Glomerular endothelial cell (primary cell): ENCODE measurements at places on chromosomes 12 and 14.

- no peak for DNase-seq
Measured at GRCh38 chr14:56742391-56742878, 67.8 kb downstream of the OTX2 start.

DNA sequence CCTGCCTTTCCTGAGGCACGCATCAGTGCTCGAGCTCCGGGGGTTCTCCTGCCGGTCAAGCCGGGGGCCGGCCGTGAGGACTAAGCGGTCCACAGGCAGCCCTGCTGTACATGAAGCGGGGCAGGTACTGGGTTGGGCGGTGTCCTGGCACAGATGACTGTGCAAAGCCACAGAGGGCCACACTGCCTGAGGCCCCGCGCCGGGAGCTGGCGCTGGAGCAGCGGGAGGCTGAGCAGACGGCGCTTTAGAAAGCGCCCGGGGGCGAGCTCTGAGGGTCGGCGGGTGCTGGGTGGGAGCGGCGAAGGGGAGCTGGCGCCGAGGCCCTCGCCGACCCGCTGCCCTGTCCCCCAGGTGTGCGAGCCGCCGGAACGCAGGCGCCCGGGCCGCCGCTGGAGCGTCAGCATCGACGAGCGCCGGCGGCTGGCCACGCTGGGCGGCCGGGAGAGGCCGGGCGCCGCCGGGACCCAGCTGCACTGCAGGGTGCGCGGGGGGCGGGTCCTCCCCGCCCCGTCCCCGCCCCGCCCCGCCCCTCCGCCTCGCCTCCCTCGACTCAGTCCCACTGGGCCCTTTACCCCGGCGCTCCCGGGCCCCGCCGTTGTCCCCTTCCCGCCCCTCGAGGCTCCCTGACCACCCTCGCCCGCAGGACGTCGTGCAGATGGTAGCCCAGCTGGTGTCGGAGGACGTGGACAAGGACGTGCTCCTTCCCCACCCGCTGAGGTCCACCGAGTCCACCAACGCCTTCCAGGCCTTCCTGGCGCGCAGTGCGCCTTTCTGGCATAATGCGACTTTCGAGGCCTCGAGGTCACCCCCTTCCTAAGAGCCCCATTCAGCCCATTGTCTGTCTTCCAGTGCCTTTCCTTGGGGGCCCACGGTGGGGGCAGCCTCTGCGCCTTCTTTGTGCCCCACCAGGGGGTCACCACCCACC, 8.3 kb upstream of the MTA1 start:
- no peak for DNase-seq

DNA sequence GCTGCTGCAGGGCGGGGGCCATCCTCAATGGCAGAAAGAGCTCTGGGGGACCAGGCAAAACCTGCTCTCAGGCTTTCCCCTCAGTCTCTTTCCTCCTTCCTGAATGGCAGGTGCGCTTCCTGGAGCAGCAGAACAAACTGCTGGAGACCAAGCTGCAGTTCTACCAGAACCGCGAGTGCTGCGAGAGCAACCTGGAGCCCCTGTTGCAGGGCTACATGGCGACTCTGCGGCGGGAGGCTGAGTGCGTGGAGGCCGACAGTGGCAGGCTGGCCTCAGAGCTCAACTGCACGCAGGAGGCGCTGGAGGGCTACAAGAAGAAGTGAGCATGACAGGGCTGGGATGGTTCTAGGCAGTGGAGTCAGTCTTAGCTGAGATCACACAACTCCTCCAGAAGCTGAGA, 22.9 kb upstream of the KRT83 start:
- no peak for DNase-seq

GRCh38 chr12:108424026-108424425, 84.9 kb upstream of the CMKLR1 start:
- no peak for DNase-seq

DNA sequence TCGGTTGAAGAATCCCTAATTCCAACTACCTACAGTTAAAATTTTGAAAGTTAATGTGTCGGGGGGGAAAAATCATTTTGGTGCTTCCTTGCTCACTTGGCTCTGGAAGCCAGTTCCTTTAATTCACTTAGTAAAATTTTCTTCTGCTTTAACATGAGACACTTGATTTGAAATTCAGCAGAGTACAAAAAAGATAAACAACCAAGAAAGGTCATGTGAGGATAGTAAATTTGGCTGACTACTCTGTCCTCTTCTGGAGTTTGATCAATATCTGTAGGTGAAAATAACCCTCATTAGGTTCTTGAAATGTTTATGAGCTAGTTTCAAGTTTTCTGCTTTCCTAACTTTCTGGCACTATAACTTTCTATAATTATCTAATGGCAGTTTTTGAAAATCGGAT, 43.4 kb downstream of the KCNJ8 start:
- DNase-seq, result no peak

- DNase-seq, result no peak
Measured at GRCh38 chr12:92332552-92332951, 186.9 kb upstream of the BTG1 start.

GRCh38 chr14:99043756-99044155, 228.2 kb downstream of the BCL11B start:
- DNase-seq, result no peak

- no peak for DNase-seq
Measured at GRCh38 chr12:67514502-67514901, 134.0 kb upstream of the DYRK2 start.

GRCh38 chr12:104864668-104865067, 93.4 kb downstream of the SLC41A2 start:
- no peak for DNase-seq

- DNase-seq, result no peak
Measured at GRCh38 chr12:104478396-104479122, 21.8 kb downstream of the CHST11 start.

- no peak for DNase-seq
Measured at GRCh38 chr12:4133636-4134447, 139.7 kb upstream of the CCND2 start.
